Stimulated activated CD8-positive, alpha-beta memory T cell treated with anti-CD3 and anti-CD28 coated beads, Interleukin-2, amount 100 ng/mL, for 1 hour (primary cell): ENCODE measurements at places on chromosomes 2 and 18.

DNA sequence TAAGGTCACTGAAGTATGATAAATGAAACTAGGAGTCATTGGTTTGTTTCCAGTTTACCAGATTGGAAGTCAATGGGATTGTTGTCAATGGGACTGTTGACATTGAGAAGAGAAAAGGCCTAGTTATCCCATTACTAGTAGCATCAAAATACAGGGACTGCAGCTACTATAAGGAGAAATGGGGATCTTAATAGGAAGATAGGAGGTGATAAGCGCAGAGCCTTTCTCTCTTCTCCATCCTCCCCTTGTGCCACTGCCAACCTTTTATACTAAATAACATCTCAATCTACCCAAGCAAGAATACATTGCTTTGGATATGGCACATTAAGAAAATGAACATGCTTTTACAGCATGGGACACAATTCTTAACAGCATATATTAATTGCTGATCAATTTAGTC lies 10.5 kb upstream of the BBS5 start:
- no peak for DNase-seq

DNA sequence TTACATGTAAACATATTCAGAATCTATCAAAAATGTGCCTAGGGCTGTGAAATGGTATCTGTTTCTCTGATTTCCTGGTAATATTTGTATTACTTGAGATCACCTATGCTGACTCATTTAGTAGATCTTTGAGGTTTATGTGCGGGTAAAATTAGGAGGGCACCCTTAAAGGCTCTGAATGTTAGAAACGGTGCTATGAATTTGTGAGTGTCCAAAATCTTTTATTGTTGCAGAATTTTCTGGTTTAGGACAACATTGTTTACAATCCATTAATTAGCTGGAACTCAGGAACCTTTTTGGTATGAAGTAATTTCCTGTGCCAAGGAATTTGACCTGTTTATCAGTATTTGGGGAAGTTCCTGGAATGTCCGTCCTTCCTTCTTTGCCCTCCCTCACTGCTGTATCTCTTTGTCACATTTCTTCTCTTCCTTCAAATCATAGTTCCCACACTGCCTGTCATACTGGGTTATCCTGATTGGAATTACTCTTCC lies 130.5 kb downstream of the TANC1 start:
- DNase-seq: no peak

GRCh38 chr2:19963386-19963785 lies 26.5 kb downstream of the WDR35 start:
- DNase-seq: no peak

DNA sequence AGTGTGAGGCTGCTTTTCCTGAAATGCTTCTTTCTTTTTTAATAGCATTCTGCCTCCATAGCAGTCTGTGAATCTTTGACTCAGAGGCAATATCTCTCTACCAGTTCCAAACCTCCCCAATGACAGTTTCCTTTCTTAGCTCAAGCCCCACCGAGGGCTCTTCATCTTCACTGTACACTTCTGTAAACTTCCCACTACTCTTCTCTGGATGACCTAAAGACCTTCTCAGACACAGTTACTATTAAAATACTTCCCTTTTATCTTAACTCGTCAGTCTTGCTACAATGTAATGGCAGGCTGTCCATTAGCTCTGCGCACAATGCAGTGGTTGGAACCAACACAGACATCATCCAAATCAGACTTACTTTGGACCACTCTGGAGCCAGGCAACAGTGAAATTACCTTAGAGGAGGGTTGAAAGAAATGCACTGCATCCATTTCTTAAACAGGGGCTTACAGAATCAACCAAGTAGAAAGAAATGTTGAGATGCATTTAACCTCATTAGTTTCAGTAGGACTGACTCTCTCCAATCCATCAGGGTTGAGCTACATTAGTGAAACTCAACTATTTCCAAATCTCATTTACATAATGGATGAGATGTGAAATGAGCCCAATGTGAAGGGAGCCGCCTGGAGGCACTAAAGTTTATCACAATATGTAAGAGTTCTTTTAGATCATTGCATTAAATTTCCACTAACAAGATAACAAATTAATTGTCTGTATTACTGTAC lies 343.8 kb downstream of the SETBP1 start:
- DNase-seq: no peak

- DNase-seq: no peak
Observed at GRCh38 chr2:238698072-238698352, 149.9 kb upstream of the TWIST2 start.

DNA sequence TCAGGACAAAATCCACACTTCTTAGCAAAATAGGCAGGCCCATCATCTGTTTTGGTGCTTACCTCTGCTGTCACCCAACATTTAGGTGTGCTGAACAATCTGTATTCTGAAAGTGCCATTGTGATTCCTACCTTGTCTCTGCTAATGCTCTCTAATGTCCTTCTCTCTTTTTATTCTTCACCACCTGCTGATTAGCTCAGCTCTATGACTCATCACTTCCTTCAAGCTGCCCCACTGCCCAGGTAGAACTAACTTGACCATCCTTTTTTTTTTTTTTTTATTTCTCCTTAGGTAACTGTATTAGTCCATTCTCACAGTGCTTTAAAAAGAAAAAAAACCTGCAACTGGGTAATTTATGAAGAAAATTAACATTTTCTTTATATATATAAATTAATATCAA lies 478.7 kb upstream of the POU3F3 start:
- DNase-seq: no peak

DNA sequence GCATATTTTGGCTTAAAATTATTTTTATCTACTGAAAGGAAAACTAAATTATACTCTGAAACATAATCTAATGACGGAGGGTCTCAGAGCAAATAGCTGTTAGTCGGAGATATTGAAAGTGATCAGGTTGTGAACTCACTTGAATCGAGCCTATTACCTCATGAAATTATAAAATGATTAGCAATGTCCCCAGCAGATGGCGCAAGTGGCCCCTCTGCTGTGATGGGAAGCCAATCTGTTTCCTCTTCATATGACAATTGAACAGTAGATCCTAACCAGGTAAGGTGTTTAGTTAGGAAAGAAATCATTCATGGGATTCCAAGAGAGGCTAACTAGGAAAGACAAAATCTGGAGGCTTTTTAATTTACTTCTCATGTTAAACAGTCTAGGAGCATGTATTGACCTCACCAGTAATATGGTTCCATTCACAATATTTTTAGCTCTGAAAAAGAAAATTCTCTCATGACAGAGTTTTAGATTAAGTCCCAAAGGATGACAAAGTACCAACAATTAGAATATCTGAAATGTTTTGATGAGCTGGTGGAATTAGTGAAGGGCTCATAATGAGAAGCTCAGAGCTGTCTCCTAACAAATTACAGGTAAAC lies 29.9 kb upstream of the MPPE1 start:
- DNase-seq: peak; percentile 57

- DNase-seq: no peak
Observed at GRCh38 chr2:11865378-11865777, 118.9 kb downstream of the LPIN1 start.

DNA sequence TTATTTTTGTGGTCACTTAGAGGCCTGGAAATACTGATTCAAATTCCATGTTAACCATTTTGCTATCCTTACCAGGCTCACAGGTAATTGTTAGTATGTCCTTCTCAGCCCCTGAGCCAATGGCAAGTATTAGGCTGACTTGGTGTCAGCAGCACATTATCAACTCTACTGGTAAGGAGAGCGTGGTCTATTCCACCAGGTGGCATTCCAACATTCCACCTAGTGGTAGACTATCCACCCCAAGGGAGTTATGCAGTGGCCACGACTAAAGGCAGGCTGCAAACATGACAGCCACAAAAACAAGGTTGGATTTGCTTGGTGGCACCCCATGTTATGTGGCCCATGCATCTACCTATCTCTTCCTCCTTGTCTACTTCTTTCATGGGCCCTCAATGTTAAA lies 31.8 kb upstream of the GCC2 start:
- DNase-seq: no peak

DNA sequence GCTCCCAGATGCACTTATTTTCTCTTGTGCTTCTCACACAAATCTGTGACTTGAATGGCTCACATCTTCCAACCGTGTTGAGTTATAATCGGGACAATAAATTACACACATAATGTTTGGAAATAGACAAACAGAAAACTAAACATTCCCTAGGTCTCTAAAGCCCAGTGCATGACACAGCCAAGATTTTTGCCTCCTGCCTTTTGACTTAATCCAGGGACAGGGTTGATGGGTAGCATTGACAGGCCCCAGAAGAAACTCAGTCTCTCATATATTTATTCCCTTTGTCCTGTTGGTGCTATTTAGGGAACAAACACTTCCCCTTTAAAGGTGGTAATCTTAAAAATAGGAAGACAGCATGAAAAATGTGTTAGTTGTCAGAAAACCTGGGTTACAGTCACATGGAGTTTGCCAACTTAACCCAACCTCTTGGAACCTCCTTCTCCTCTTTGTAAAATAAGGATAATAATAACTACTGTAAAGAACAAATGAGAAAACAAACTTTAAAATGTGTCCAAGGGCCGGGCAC lies 24.0 kb upstream of the ARPC2 start:
- DNase-seq: no peak

GRCh38 chr2:188122985-188123384 lies 168.7 kb upstream of the GULP1 start:
- DNase-seq: no peak

GRCh38 chr2:61878761-61879160 lies 9.7 kb downstream of the CCT4 start:
- DNase-seq: no peak

- no peak for DNase-seq
Observed at GRCh38 chr2:127471286-127471988, 53.2 kb downstream of the PROC start.

GRCh38 chr18:49949951-49950395 lies 136.6 kb upstream of the ACAA2 start:
- no peak for DNase-seq

- no peak for DNase-seq
Observed at GRCh38 chr18:52190195-52190594, 149.8 kb upstream of the DCC start.

- DNase-seq: no peak
Observed at GRCh38 chr2:131567891-131568290, 40.2 kb downstream of the CCDC74A start.

GRCh38 chr18:78681934-78682333 lies 297.7 kb upstream of the SALL3 start:
- DNase-seq: no peak

DNA sequence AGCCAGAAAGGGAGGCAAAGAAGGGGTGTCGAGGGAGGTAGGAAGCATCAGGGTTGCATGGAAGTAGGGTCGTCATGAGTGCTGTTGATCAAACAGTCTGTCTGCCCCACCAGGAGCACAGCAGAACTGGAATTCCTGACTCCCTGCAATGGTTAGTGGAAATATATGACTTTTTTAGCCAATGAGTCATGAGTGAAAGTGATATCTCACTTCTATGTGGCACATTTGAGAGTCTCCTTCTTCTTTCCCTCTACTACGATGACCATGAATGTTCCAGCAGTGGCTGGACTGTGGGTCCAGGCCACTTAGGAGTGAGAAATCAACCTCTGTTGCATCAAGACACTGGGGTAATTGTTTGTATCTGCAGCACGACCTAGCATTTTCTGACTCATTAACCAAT lies 199.5 kb downstream of the TTC32 start:
- DNase-seq: no peak
